ENCODE measurements at places on chromosomes 16 and 17.

GRCh38 chr17:74827800-74828199, 31.9 kb downstream of the GRIN2C start:
- no peak for DNase-seq

GRCh38 chr17:4632581-4632920, 8.9 kb downstream of the ALOX15 start:
- DNase-seq: no peak

GRCh38 chr17:77042476-77043231, 98.1 kb upstream of the SEC14L1 start:
- DNase-seq: no peak

DNA sequence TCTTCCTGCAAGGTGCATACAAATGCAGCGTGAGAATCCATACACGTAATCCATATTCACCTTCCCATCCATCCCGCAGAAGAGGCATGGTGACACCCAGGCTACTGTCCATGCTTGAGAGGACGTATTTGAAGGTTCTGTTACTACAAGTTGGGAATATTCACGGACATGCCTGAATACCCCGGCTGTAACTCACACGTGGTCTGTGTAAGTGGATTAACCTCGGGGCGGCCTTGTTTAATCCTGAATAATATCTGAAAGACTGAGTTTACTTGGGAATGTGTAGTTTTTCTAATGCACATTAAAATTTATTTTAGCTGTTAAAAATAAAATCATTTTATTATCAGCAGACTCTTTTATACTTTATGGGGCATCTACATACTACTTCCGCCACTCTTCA, 13.1 kb downstream of the CPSF4L start:
- no peak for DNase-seq

DNA sequence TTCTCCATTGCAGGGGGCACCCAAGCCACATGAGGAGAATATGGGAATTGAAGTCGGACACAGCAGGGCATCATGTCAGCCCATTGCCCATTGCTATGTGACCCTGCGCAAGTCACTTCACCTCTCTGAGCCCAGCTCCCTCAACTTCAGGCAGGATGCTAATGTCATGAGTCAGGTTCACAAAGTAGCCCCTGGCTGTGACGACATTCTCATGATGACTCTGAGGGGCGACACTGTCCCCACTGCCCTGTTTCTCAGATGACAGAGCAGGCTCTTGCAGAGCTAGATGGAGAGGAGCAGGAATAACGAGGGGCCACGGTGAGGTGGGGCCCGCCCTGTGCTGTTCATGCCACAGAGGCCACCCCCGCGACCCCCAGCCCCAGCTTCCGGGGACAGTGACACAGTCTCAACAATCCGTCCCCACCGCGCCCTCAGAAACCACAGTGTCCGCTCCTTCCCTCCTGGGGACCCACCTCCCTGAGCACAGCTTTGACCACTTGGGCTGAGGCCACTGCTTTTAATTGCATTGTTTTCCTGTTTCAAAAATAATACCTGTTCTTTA, 13.2 kb upstream of the ZNF469 start:
- DNase-seq: no peak

DNA sequence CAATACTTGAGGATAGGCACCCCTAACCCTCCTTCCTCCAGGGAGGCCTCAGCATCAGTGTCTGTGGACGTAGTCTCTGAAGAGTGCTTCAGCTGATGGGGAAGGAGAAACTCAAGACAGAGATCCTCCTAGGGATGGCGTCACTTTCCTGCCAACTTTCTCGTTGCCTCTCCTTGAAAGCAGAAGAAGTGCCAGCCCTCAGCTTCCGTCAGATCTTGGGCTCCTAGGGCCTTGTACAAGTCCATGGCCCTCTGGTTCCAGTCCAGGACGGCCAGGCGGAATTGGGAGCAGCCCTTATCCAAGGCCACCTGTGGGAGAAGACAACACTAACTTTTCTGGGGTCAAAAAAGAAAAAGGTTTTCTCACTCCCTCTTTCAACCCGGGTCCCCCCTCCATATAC, 1.3 kb downstream of the SAT2 start:
- peak; percentile 11 for DNase-seq

DNA sequence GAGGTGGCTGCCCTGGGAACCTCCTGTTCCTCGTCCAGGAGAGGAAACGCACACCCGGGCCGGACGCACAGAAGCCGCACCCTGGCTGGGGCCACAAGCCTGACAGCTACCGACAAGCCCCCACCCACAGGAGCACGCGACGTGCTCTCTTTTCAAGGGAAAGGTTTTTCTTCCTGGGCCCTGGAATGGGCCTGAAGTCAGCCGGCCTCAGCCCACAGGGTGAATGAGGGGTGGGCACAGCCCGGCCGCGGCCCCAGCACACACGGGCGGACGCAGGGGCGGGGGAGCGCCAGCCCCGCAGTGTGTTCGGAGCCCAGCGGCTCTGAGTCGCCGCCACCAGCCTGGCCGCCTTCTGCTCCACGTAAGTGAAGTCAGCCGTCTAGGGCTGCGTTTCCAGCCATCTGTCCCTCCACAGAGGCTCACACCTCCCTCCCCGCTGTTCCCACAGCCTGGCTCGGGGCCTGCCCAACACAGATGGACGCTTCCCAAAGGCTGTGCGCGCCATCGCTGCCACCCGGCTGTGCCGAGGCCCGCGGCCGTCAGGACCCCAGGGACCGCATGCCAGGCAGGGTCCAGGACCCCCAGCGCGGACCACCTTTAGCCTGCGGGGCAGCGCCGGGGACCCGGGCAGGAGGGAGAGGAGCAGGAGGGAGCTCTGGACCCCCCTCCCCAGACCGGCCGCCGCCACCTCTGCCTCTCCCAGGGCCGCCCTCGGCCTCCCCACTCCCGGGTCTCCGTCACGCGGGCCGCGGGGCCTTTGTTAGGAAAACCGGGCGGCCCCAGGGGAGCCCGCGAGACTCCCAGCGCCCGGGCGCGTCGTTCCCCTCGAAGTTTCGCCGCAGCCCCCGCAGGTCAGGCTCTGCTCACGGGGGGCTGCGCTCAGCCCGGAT, 36.8 kb downstream of the CBFA2T3 start:
- DNase-seq: peak; percentile 54

DNA sequence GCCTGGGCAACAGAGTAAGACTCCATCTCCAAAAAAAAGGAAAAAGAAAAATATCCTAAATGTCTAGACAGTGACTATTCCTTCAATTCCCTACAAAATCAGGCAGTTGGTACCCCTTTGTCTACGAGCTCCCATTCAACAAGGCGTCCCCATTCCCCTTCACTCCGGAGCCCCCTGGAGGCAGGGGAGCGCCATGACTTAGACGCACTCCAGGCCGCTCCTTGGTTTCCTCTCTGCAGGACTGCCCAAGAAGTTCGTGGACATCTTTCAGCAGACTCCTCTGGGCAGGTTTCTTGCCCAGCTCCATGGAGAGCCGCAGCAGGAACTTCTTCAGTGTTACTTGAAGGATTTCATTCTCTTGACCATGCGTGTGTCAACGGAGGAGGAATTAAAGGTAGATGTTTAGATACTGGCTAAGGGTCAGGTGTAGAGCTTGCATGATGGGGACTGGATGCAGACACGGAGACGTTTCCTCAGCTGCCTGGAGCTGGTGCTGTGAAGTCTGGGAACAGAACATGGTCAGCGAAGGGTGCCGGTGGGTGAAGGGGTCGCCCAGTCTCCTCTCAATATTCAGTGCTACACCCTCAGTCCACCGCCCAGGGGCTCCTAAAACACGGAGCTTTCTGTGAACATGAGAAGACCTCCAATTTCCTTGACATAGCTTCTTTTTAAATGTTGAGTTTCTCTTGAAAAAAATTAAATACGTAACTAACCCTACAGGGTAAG, 53.3 kb upstream of the ENDOV start:
- DNase-seq: no peak

- DNase-seq: no peak
These were observed 67.4 kb downstream of the MRM1 start for GRCh38 chr17:36668824-36669223.

DNA sequence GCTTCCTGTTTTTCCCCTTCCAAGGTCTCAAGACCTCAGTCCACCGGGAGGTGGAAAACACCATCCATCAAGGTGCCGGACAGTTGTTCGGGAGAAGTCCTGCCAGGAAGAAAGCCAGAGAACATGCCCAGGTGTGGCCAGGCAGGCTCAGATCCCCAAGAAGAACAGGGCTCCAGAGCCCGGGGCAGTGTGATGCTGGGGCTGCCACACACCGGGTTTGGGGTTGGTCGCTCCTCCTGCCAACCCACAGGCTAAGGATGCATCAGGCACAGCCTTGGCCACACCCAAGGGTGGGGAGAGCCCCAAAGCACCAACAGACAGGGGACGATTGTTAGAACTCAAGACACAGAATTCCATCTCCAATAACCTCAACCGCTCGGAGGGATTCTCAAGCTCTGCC, 19.7 kb downstream of the ZFHX3 start:
- DNase-seq: no peak

GRCh38 chr16:82146957-82147356, 23.1 kb downstream of the MPHOSPH6 start:
- DNase-seq: peak; percentile 28

GRCh38 chr17:42748202-42748907, 3.5 kb upstream of the EZH1 start:
- no peak for DNase-seq

- no peak for DNase-seq
These were observed 10.6 kb downstream of the ADCY7 start for GRCh38 chr16:50276801-50277555.

DNA sequence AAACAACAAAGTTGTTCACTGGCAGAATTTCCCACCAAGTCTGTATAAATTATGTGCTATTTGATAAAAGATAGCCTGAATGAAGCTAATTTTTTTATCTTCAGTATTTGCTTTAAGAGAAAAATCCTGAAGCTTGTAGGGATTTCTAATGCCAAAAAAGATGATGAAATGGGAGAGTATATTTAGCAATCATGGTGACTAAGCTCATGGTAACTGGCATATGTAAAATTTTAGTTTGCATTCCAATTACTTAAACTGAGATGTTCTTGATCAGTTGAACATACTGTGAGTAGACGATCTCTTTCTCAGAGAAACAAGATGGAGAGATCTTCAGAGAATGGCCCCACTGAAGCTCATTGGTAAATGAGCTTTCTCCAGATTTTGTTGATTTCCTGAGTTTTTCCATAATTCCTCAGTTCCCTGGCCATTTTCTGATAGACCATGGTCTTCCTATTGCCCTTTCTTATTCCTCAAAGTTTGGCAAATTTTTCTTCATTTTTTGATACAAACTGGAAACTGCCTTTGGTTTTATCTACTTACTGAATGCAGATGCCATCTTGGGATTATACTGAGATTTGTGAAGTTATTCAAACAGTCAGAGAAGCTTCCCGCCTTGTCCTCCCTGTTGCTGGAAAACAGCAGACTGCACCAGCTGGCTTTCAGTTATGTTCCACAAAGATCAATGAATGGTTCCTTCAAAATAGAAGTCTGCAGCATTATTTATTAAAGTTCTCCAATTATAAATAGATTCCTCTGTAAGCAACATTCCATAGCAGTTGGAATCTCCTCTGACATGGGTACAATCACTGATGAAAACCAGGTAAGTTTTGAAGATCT, 68.3 kb upstream of the ALOX12 start:
- no peak for DNase-seq

GRCh38 chr17:43808076-43808475, 24.9 kb downstream of the MPP3 start:
- DNase-seq: no peak

- no peak for DNase-seq
These were observed 202.8 kb upstream of the CPHXL start for GRCh38 chr16:75929046-75929445.

DNA sequence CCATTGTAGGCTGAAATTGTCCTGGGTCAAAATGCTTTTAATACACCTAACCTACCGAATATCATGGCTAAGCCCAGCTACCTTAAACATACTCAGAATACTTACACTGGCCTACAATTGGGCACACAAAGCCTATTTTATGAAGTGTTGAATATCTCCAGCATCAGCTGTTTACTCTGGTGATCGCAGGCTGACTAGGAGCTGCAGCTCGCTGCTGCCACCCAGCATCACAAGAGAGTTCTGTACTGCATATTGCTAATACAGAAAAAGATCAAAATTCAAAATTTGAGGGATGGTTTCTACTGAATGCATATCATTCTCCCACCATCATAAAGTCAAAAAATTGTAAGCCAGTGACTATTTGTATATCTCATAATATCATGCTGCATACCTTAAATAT, 55.3 kb downstream of the ULK2 start:
- no peak for DNase-seq

DNA sequence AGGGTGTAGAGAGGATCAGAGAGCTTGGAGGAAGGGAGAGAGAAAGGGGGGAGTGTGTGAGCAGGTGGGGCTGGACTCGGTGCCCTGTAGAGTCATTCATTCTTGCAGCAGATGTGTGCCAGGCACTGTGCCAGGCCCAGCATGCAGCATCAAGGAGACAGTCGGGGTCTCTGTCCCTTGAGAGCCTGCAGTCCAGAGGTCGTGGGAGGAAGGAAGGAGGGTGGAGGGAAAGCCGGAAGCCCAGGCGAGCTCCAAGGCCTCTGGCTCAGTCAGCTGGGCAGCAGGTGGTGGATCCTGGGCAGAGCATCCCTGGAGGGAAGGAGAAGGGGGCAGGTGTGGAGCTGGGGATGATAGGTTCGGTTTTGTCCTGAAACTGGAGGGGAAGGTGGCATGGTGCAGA, 27.5 kb downstream of the EPN2 start:
- DNase-seq: no peak

DNA sequence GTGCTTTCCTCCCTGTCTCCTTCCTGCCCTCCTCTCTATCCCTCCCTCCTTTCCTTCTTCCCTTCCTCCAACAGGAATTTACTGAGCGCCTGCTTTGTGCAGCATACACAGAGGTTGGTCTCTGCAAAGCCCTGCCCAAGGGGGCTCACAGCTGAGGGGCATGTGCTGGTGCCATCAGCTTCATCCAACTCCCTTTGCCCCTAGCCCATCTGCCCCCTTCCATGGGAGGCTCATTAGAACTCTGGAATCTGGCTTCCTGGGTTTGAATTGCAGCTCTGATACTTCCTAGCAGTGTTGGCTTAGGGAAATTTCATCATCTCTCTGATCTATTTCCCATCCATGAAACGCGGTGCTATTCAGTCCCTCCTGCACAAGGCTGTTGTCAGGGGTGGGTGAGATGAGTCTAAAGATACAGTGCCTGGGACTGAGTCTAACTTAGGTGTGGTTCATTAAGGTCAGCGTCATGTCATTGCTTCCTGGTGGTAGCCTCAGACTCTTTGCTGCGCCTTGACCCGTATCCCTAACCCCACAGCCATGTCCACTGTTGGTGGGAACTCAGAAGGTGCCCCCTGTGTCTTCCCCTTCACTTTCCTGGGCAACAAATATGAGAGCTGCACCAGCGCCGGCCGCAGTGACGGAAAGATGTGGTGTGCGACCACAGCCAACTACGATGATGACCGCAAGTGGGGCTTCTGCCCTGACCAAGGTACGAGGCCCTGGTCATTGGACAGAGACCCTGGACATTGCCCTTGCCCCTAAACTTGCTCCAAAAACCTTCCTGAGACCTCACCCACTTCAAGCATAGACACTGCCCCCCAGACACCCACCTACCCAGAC, 10.3 kb downstream of the MMP2 start:
- no peak for DNase-seq

- DNase-seq: no peak
These were observed 86.1 kb downstream of the KANSL1 start for GRCh38 chr17:46106966-46107644.
